NCI-H1930 (cell line): ENCODE measurements at places on chromosomes 7 and 10.

DNA sequence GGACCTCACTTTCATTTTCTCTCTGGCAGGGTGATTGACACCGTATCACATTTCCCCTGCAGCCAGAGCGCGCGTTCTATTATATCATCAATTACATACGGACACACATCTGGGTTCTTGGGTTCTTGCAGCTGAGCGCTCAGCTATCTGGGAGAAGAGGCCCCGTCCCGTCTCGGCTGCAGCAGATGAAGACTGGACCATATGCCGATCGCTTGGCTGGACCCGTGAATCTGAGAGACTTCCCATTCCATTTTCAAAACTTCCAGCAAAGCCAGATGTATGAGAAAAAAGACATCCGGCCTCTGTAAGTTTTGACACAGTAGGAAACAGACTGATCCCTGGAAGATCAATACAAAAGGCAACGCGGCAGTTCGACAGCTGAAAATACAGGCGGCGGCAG is 99.8 kb downstream of the JCAD start:
- DNase-seq, result no peak

GRCh38 chr7:119010635-119011034 is 786.1 kb downstream of the ANKRD7 start:
- DNase-seq, result no peak

- DNase-seq, result no peak
These were observed 149.3 kb upstream of the STK17A start for GRCh38 chr7:43433639-43434038.

DNA sequence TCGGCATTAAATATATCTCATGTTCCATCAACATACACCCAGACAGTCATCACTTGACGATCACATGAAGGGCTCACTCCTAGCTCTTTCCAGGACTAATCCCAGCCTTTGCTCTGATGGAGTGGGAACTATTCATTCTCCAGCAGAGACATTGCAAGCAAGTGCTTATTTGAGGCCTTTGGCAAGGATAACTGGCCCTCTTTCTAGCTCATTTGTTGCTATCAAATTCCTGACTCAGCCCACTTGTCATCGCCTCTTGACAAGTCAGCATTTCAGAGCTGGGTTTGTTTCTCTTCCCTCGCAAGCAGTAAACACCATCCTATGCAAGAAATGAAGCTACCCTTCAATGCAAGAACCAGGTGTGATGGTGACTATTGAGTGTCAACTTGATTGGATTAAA is 1165.7 kb upstream of the AUTS2 start:
- DNase-seq, result no peak

- no peak for DNase-seq
These were observed 21.5 kb downstream of the CLDN12 start for GRCh38 chr7:90424720-90425119.

DNA sequence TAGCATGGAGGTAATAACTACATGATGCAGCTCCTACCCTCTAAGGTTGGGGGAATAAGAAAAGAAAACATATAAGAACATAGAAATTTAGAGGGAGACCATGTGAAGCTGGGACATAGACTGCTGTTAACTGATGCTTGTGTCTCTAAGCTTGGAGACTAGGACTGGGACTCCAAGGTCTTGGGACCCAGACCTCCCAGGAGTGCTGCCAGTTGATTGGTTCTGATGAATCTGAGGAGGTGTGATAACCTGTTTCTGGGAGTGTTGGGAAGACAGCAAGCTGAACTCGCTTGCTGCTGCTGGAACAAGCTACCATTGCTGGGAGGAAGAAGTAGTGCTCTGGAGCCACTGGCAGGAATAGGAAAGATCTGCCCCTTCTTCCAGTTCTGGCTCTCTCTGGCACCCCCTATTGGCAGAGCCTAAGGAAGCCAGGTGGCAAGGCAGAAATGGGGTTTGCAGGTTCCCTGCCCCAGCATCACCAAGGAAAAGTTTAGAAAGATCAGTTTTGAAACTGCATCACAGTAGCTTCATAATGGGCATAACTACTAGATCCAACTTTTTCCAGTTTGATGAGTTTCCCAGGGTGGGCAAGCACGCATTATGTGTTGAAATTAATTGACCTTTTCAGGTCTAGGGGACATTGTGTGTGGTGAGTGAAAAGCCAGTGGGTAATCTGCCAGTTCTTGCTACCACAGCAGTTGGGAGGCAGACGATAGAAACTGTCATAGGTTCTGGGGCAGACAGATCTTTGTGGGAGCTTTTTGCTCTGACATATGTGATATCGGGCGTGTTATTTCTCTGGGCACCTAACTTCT is 140.7 kb downstream of the SND1 start:
- DNase-seq, result peak; percentile 35

DNA sequence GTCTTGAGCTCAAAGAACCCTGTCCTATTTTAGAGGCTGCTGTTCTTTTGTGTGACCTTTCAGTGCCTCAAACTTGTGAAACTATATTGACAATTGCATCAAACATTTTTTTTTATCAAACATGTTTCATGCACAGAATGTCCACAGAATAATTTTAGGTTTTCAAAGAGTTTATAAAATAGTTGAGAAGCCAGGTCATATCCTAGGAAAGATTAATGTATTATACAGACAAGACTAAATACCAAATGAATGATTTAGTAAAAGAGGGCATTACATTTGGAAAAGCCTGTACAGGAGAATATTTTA is 67.0 kb downstream of the CDK6 start:
- DNase-seq, result no peak
